ENCODE measurements at places on chromosomes 6 and 20.

GRCh38 chr6:158253248-158253647 is 59.0 kb upstream of the TULP4 start:
- DNase-seq: no peak

DNA sequence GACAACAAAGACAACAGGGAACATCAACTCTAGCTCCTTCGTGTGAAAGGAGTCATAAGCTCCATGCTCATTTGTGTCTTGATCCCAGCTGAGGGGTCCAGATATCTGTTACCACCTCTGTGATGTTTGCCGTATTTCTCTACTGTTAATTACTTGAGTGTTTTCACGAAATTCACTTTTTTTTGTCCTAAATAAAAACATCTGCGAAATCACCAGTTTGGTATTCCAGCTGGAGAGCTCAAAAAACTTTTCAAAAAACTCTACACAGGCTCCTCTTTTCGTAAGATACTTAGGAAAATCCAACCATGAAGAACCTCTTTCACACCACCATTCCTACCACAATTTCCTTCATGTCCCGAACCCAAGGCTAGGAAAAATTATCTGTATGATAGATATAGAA is 25.3 kb downstream of the TRAF3IP2 start:
- DNase-seq: no peak

DNA sequence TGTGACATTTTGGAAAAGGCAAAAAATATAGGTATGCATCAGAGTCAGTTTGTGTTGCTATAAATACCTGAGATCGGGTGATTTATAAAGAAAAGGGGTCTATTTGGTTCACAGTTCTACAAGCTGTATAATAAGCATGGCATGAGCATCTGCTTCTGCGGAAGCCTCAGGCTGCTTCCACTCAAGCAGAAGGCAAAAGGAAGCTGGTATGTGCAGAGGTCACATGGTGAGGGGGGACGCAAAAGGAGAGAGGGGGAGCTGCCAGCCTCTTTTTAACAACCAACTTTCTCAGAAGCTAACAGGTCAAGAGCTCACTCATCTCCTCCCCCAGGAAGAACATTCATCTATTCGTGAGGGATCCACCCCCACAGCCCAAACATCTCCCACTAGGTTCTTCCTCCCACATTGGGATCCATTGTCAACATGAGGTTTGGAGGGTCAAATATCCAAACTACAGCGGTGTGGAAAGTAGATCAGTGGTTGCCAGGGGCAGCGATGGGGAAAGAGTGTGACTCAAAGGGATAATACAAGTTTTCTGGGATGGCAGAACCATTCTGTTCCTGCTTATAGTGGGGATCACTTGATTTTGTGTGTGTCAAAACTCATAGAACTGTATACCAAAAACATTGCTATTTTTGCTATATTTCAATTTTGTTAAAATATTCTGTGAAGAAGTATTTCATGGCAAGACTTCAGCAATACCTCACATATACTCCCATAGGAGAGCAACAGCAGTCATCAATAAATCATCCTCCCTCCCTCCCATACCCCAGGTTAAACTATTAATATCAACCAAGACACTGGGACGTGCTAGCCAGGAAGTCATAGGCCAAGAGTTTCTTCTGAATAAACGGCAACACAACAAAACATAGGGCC is 9.9 kb upstream of the FAM50B start:
- DNase-seq: no peak

DNA sequence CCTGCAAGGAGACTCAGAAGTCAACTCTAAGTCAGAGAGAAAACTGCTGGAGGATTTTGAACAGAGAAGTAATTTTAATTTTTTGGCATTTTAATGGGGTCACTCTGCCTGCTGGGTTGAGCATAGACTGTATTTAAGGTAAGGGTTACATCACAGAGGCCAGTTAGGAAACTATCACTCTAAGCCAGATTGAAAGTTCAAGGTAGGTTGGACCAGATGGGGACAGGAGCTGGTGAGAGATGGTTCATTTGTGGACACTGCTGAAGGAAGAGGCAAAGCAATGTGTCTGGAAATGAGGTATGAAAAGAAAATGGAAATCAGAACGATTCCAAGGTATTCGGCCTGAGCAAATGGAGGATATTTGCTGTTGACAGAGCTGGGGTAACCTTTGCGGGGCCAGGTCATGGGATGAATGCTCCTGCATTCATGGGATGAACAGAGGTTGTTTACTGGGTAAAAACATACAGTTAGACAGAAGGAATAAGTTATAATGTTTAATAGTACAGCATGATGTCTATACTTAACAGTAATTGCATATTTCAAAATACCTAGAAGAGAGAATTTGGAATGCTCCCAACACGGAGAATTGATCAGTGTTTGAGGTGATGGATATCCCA is 26.9 kb downstream of the FRK start:
- DNase-seq: no peak

- no peak for DNase-seq
These were observed 76.8 kb downstream of the PTPRK start for GRCh38 chr6:128443553-128443952.

GRCh38 chr6:144757299-144757698 is 472.2 kb downstream of the UTRN start:
- DNase-seq: no peak

DNA sequence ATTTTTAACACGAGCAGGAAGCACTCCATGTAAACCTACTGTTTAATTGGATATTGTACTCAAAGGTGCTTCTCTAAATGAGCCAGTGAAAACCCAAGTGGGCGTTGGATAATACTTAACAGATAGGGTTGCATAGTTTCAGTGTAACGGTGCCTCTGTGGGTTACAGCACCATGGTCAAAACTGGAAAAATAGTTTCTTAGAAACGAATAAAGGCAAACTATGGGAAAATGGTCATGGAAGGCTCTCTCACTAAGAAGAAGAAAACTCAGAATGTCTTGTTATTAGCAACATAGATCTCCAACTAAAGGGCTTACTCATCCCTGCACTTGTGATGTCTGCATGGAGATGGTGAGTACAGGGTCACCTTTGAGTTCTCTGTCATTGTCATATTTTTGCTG is 59.1 kb upstream of the NEDD9 start:
- no peak for DNase-seq

DNA sequence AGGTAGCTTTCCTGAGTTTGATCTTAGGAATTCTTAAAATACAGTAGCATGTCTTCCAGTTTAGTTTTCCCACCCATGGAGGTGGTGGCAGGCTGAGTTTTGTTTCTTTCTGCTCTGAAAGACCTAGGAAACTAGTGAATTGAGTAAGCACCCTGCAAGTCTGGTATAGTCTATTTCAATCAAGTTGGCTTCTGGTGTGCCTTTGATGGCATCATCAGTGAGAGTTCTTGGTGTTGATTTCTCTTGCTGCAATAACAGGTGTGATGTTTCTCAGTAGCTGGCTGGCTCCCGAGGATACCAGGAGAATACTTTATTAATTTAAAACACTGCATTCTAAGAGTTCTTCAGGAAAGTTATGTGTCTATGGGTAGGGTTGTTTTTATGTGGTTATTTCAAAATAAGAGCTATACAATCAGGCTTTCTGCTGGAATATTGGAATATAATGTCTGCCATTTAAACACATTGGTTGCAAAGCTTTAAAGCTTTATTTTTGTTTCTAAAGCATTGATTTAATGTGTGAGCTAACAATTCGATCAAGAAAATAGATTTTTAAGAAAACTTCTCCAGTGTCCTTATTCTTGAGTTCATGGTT is 19.0 kb downstream of the VAPB start:
- no peak for DNase-seq

DNA sequence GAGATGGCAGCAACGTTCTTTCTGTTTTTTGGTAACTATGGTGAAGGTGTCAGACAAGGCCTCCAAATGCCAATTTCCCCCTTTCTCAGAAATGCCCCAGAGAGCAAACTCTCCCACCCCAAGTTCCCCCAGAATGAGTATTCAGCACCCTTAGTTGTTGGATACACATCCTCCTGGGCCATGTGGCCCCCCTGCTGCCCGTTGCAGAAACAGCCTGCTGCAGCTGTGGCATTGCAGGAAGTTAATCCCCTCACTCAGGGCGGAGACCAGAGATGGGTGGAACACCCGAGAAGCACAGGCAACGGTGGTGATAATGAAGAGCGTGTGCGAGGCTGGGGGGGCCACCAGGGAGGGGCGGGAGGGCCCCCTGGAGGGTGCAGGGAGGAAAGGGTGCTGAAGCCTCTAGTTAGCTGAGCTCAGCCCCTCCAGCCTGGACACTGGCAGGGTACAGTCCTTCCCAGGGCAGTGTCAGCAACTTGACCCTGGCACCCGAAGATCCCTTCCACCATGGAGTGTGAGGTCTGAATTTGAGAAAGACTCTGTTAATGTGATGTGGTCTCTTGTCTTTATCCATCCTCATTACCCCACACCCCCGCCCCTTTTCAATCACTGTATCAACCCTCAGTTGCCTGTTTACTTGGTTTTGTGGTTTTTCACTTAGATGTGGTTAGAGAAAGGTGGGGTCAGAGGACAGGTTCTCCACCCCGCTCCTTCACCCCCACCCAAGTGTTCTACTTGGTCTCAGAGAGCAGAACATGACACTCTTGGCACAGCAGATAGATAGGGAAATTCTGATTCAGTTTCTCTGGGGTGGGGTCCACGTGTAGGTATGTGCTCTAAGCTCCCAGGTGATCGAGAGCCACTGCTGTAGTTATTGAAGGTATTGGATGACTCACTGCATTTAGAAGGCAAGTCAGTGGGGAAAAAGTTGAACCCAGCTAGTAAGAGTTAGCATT is 208.8 kb upstream of the SUPT3H start:
- no peak for DNase-seq

DNA sequence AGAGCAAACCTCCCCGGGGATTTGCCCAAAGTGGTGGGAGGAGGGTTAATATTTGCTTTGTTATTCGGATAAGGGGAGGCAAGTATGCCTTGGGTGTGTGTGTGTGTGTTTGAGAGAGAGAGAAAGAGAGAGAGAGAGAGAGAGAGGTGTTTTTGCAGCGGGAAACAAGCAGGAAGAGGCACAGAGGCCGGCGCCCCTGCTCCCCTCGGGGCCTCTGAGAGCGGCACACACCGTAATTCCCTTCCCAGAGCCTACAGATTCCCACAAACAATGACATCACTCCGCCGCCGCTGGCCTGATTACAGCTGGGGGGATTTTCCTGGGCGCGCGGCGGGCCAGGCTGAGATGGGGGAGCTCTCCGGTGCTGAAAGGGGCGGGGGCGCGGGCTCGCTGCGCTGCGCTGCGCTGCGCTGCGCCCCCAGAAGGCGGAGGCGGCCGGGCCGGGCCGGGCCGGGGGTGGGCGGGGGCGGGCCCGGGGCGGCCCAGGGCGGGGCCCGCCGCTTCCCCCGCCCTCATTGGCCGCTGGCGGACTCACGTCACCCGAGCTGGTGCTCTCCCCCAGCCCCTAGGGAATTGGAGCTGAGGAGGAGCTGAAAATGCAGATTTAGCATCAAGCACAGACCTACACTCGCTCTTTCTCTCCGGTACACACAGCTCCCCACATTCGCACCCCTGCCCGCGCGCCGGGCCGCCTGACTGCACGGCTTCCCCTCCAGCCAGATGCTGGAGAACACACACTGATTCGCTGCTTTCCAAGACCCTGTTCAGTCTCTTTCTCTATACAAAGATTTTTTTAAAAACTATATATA is at the start of gene PCSK2:
TSS of gene PCSK2 (plus strand) at position 631 of the 809 bp plus-strand sequence. CDS start 266 bp downstream, outside the sequence.
- no peak for DNase-seq

All from colonic mucosa (tissue), 4 donors.